C1 segment of cervical spinal cord (tissue), 14 donors: ENCODE measurements at places on chromosomes 11 and 22.

DNA sequence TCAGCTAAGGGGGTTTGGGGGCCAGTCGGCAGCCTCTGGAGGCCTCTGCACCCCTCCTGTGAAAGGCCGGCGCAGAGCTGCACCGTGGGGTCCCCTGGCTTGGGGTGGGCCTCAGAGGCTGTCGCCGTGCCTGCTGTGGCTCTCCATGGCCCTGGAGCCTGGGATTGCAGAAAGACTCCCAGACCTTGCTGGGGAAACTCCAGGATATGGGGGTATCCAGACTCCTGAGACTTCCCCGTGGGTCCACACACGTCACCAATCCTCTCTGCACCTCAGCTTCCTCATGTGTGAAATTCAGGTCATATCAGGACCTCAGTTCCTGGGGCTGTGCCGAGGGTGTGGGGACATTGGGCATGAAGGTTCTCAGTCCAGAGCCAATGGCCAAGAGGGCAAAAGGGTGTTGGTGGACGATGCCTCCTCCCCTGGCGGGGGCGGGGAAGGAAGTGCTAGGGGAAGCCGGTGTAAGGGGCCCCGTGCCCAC is 97.1 kb downstream of the KCNQ1 start:
- DNase-seq, result no peak

DNA sequence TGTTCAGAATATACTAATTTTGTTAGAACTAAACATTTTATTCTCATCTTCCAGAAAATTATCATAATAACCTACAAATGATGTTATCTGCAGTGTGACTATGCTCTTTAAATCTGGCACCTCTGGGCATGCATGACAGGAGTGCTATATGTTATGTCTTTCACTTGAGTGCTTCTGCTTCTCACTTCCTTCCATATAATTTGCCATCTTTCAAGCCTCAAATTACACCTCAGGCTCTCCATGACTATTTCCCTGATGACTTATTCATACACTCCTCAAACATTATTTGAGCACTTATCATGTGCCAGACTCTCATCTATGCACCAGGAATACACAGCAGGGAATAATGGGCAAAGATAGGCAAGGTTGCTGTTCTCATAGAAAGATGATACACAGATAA is 219.3 kb upstream of the POU2AF2 start:
- no peak for DNase-seq

GRCh38 chr11:126748100-126748791 is 252.3 kb downstream of the KIRREL3 start:
- DNase-seq, result no peak

DNA sequence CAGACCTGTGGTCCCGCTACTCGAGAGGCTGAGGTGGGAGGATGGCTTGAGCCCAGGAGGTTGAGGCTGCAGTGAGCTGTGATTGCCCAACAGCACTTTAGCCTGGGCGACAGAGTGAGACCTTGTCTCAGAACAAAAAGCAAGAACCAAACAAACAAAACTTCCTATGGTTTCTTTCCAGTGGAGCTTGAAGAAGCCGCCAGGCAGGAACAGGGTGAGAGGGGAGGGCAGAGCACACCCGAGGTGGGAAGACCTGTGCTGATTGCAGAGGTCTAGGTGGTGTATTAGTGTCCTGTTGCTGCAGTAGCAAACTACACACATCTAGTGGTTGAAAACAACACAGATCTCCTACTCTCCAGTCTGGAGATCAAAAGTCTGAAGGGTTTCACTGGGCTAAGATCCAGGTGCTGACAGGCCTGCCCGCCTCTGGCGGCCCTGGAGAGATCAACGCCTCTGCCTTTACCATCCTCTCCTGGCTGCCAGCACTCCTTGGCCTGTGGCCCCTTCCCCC is 10.5 kb downstream of the ARHGEF17 start:
- DNase-seq, result no peak

- no peak for DNase-seq
Observed at GRCh38 chr22:37211075-37211865, 1.0 kb downstream of the SSTR3 start.

GRCh38 chr11:47591764-47592163 is 2.4 kb downstream of the C1QTNF4 start:
- DNase-seq, result no peak

DNA sequence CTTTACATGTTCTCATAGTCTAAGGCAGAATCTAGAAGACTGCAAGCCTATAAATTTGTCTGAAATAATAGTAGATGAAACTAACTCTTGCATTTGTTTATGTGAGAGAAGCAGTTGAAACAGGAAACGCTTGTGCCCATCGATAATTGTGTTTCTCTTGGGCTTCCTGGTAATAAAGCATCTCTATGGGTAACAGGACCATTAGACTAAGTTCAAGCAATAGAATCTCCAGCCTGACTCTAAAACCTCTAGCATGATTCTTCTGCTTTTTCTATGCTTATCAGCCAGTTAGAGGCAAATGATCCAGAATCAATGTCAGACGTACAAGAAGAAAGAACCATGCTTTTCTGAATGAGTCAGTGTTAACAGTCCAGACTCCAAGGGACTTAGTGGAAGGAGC is 1734.4 kb downstream of the LRRC4C start:
- no peak for DNase-seq

- no peak for DNase-seq
Observed at GRCh38 chr11:33924341-33924740, 32.5 kb upstream of the LMO2 start.

DNA sequence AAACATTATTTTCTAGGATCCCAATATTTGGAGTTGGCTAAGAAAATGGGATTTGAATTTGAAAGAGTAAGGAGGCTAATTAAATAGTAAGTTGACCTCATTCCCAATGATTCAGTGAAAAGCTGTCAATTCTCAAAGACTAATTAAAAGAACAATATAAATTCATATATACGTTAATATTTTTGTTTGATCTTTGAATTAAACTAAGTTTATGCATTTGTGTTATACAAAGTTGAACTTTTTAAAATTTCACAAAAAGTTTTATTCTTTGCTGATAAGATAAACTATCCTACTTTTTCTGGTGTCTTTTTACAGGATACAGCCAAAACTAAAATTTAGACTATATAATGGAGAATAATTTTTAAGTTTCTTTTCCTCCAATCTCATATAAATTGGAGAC is at the start of gene OR5L1:
Gene OR5L1 (plus strand): TSS at position 301 of the 400 bp plus-strand sequence. CDS start 100 bp downstream, outside the sequence.
- DNase-seq, result no peak

DNA sequence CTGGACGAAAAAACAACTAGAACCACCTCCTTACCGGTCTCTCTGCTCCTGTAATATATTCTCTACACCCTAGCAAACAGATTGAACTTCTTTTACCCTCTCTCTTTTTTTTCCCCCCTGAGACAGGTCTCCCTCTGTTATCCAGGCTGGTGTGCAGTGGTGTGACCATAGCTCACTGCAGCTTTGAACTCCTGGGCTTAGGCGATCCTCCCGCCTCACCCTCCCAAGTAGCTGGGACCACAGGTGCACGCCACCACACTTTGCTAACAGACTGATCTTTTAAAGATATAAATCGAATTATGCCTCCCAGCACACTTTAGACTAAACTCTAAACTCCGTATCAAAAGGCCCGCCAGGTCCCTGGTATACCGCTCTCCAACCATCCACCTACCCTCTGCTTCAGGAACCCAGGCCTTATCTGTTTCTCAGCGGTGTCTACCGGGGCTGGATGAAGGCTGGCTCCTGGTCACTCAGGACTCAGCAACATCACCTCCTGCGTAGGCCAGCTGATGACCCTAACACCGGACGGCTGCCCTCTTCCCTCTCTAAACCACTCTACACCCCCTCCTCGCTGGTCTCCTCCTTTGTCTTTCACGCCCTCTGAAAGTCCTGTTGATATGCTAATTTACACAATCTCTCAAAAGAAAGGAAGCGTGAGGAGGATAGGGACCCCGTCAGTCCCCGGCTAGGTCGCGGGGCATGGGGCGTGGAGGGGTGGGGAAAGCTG is 745 bp downstream of the C22orf39 start:
- no peak for DNase-seq

DNA sequence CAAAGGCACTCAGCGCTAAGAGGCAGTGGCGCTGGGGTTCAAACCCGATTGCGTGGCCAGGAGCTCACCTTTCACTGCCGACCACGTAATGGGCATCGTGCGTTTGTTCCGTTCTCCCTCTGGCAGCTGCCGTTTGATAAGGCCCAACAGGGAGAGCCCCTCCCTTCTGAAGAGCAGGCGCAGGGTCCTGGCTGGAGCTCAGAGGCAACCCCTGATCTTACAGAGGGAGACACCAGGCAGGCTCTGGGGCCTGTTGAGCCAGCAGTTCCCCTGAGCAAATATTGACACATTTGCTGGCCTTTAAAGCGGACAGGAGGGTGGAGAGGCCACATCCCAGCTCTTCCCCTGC is 11.7 kb upstream of the C1QTNF6 start:
- no peak for DNase-seq

DNA sequence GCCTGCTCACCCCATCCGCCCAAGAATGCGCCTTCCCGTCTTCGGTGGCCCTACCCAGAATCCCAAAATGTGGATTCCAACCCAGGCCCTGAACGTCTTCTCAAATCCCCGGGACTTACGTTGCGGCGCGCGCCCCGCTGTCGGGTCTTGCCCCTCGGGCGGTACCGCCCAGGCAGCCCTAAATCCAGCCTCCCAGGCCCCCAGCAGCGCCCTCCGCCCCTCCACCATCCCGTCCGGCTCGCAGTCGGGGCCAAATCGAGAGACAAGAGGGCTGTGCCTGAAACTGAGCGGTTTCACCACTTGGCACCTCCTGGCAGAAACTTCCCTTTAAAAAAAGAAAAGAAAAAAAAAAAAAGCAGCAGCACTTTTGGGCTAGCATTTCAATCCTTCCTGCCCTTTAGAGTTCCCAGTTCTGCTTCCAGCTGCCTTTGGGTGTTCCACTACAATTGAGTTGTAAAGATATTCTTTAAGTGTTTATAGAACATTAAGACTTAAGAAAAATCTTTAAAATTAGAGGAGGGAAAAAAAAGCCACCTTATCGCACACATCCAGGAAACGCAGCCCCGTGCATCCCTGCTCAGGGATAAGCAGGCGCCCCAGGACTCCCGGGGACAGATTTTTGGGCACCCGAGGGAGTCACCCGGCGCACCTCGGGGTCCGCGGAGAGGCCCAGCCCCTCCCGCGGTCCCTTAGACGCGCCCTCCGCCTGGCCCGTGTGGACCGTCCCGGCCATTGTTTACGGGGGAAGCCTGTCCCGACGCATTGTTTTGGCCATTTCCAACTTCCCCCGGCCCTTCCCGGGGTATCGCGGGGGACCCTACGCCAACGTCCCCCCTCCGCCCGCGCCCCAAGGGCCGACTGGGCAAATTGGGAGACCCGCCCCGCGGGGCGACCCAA is 57.6 kb downstream of the KCNJ4 start:
- DNase-seq, result no peak

- DNase-seq, result no peak
Observed at GRCh38 chr11:74141241-74141695, 29.5 kb downstream of the C2CD3 start.

DNA sequence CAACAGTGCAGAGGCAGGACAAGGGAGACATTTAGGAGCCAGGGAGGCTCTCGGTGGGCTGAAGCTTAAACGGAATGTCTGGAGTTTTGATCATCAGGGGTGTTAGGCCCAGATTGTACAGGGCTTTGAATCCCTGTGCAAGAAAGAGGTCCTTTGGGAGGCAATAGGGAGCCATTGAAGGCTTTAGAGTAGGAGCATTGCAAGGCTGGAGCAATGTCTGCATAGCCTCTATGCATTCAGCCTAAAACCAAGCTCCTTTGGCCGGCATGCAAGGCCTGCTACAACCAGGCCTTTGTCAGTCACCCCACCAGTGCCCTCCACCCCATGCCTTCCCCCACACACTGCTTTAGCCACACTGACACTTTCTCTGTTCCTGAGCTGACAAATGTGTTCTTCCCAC is 47.4 kb upstream of the FGF3 start:
- DNase-seq, result no peak
